NT2/D1 (cell line): ENCODE measurements at places on chromosomes 5 and 9.

- DNase-seq, result no peak
Observed at GRCh38 chr9:69981686-69982445, 61.8 kb upstream of the MAMDC2 start.

DNA sequence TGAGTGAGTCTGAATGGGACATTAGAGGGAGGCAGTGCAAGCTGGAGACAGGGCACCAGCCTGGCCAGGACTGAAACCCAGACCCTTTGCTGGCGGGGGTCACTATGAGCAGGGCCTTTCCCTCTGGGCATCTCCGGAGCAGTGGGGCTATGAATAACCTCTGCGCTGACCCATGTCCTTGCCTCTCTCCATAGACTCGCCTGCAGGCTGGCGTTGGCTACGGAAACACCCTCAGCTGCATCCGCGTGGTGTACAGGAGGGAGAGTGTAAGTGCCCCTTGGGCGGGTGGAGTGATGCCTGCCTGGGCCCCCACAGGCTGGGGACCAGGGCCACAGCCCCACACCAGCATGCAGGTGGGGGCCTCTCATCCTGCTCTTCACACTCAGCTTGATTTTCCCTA lies 15.8 kb downstream of the SLC25A48 start:
- no peak for DNase-seq

- no peak for DNase-seq
Observed at GRCh38 chr5:146548781-146549449, 32.9 kb upstream of the GPR151 start.

GRCh38 chr9:127358770-127359169 lies 38.2 kb upstream of the SLC2A8 start:
- no peak for DNase-seq

GRCh38 chr5:58069846-58070245 lies 390.0 kb downstream of the PLK2 start:
- no peak for DNase-seq
